Stimulated activated CD8-positive, alpha-beta memory T cell treated with anti-CD3 and anti-CD28 coated beads, Interleukin-2, amount 100 ng/mL, for 48 hours (primary cell): ENCODE measurements at places on chromosomes 3 and 15.
A peak's percentile ranks its signal among the peaks of the same experiment; 100 is the strongest.

DNA sequence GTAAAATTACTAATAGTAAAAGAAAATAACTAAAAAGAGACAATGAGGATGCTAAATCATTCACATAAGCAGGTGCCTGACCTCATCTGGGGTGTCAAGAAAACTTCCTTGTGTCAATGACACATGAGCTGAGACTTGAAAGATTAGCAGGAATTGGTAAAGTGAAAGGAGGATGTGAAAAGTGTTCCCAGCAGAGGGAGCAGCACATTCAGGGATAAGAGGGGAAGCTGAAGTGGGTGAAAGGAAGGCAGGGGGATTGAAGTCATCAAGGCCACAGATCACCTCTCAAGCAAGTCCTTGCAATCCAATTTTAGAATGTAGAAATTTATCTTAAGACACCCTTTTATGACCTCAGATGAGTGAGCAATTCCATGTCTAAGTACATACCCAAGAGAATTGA is 60.2 kb upstream of the ACP3 start:
- no peak for DNase-seq

GRCh38 chr15:63633312-63633711 is 36.1 kb downstream of the FBXL22 start:
- no peak for DNase-seq

DNA sequence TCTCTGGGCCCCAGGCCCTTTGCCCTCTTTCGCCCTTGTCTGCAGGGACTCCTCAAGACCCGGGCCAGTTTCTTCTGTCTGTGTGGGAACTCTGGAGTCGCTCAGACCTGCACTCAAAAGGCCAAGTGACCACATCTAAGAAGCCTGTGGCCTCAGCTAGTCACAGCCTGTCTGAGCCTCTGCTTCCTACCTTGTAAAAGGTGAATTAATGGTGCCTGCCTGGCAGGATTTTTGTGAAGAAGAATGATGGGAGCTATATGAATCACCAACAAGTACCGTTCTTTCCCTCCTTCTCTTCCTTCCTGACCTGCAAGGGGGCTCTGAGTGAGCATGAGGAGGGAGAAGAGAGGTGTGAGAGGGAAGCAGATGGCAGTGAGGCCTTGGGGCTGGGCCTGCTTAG is 7.5 kb downstream of the PLIN1 start:
- no peak for DNase-seq

DNA sequence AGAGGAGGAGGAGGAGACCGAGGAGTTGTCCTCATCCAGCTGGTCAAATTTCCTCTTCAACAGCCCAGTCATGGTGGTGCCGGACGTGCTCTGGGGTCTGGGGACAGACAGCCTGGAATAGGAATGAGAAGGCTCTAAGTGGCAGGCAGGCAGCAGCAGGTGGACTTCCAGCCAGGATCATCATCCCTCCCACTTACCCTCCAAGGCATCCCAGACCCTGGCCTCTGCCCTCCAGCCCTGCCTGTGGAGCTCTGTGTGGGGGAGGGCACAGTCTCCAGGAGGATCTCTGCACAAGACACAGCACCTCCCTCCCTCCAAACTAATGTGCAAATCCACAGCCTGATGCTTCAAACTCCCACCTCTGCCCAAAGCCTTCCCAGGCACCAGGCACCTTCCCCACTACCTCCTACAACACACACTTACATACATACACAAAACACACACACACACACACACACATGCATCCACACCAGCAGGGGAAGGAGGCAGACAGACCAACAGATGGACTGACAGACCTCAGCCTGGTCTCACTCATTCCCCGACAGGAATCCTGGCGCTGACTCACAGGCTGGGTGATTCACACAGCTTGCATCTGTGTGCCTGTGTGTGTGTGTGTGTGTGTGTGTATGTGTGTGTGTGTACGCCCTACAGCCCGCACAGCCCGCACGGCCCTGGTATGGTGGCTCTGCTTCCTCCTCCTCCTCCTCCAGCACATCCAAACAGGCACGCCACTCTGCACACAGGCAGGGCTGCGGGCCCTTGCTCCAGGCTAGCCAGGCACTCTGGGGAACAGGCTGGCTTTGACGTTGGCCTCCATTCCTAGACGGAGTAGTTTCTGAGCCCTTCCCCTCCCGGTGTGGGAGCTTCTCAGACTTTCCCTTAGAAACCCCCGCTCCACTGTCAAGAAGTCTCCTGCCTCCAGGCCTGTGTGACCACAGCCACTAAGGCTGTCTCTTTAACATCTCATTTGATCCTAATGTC is 6.5 kb downstream of the CSRNP1 start:
- peak; percentile 67 for DNase-seq

DNA sequence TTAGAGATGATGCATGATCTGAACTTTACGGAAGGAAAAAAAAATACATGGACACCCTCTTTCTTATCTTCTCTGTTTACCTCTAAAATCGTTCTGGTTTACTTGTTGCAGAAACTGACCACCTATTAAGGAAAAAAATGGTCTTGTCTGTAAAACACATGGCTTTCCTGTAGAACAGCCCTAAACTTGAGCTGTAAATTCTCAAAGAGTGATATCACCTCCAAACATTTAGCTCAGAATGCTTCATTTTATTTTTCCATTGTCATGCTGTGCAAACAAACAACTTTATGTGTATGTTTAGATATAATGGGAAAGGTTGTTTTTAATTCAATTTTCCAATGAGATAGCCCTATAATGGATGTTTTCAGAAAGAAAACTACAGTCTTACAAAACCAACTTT is 237.4 kb upstream of the NR2F2 start:
- DNase-seq: no peak

GRCh38 chr15:62164396-62165103 is 535 bp downstream of the C2CD4B start:
- DNase-seq: no peak
